Activated naive CD4-positive, alpha-beta T cell treated with anti-CD3 and anti-CD28 coated beads for 36 hours (primary cell): ENCODE measurements at places on chromosomes 12 and 14. TPM values are rescaled to one million over a fixed set of nuclear protein-coding genes. Genes with fewer than 3 reads are reported as not detected.

The CLEC2A gene
- total RNA-seq: not detected

DNA sequence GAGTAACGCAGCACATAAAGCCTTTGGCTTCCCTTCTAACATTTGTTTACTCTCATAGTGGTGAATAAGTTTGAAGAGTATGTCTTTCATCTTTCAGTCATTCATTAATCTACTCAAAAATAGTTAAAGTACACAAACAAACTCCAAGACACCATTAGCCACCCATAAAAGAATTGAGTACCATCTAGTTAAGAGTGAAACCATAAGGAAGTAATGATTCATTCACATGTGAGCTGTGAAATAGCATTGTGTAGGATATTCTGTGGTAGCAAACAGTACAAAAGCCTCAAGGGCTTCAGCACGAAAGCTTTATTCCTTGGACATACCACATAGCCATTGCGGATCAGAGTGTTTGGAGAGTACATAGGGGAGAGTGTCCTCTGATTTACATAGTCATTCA is 13.9 kb downstream of the SYT1 start:
- no peak for DNase-seq

DNA sequence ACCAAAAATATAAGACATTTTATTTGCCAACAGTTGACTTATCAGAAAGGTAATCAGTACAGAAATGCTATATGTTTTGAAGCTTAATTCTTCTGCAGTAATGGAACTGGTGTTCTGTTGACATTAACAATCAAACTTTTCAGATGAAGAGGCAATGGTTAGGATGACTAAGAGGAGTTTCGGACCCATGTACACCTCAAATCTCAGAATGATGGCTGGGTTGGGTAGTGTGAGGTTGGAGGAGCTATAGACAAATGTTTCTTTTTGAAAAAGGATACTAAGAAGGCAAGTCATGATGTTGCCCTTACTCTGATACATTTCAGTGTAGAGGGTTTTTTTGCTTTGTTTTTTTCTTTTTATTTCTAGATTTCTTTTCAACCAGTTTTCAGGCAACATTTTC is 66.9 kb downstream of the KNTC1 start:
- no peak for DNase-seq

- no peak for DNase-seq
These were observed 8.1 kb downstream of the MMP14 start for GRCh38 chr14:22844221-22845102.

DNA sequence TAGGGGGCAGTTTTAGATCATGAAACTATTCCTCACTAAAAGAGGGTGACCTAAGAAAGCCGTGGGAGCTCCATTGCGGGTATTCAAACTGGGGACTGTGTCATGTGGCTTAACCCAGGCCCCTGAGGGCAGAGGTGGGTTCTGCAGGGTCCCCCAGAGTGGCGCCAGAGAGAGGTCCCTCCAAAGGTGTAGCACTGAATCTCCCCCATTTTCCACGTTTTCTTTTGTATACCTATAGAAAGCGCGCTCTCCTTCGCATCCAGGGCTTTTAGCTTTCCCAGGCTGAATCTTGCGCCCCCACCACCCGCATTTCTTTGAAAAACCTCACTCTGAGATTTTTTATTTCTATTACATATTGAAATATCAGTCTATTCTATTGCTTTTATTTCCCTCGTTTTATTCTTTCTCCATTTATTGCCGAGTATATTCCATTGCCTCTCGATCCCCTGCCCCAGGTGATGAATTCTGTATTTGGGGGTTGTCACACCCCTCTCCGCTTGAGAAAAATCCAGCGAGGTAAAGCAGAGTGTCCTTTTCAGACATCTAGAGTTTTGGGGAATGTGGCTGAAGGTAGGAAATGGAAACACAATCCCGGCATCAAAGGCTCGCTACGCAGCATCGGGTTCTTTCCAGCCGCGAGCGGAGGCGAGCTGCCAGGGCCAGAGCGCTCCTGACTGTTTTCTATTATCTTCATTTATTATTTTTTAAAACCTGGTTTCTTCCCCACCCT is 870 bp upstream of the HOXC13 start:
- DNase-seq: no peak
